Stimulated activated CD4-positive, alpha-beta T cell treated with anti-CD3 and anti-CD28 coated beads, Interleukin-4, amount 100 ng/mL, for 24 hours (primary cell): ENCODE measurements at places on chromosomes 5 and 9.

GRCh38 chr5:68334553-68334886, 119.0 kb downstream of the PIK3R1 start:
- no peak for DNase-seq

DNA sequence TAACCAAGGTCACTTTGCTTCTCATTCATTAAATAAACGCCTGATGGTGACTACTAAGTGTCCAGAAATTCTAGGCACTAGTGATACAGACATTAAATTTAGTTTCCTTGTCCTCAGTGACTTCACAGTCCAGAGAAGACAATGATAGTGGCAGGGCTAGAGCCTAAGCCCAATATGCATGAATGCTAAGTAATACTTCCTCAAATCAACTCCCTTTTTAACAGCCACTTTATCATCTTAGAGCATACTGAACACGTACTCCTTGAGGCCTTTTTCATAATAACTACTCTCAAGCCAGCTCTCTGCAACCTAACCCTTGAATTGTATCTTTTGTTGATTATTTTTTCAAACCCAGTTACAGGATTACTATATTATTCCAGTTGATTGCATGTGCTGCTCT, 74.1 kb downstream of the STX17 start:
- DNase-seq: no peak

DNA sequence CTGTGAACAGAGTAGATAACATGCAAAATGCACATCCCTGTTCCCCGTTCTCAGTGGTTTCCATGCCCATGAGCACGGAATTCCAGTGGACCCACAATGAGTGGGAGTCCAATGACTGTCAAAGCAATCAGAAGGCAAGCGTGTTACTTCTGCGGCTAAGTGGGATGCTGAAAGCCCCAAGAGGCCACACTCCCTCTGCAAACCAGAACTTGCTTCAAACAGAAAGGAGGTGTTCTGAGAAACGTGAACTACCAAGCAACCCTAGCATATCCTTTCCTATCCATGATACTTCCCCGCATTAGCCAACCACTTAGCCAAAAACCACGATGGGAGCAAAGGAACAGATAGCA, 21.7 kb upstream of the MVB12B start:
- no peak for DNase-seq

GRCh38 chr5:15261269-15261995, 238.5 kb upstream of the FBXL7 start:
- DNase-seq: no peak

DNA sequence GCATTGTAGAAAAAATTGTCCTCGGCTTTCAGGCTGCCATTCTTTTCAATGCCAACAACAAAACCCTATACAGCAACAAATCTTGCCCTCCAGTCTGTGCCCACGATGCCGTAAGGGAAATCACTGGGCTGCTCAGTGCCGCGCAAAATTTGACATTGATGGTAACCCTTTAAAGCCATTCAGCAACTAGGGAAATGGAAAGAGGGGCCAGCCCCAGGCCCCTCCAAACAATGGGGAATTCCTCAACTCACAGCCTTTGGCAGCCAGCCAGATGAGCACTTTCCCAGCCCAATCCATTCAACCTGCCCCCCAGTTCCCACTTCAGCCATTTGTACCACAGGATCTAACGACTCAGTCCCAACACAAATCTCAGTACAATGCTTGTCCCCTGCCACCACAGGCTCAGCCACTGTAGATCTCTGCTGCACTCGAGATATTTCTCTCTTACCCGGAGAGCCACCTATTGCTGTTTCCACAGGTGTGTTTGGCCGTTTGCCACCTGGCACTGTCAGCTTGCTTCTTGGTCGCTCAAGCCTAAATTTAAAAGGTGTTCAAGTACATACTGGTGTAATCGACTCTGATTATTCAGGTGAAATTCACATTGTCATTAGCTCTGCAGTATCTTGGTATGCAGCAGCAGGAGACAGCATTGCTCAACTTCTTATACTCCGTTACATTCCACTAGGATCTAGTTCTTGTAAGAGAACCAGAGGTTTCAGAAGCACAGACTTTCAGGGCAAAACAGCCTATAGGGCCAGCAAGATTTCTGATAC, 103.3 kb downstream of the SYK start:
- DNase-seq: no peak

DNA sequence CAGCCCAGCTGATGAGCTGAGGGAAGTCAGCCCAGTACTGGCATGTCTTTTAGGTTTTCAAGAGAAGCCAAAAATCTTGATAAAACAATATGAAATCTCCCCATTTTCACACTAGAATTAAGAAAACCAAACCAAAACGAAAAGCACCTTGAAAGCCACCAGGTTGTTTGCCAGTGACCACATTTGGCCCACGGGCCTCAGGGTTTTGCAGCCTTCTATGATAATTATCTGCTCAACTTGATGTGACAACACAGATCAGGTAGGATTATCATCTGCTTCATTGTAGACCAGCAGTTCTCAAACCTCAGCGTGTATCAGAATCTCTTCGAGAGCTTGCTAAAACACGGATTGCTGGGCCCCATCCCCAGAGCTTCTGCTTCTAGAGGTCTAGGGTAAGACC, 101.4 kb downstream of the GALNT10 start:
- DNase-seq: no peak

GRCh38 chr5:172911628-172911880, 47.7 kb upstream of the RPL26L1 start:
- DNase-seq: no peak

GRCh38 chr5:80268916-80269315, 13.1 kb upstream of the SERINC5 start:
- no peak for DNase-seq

DNA sequence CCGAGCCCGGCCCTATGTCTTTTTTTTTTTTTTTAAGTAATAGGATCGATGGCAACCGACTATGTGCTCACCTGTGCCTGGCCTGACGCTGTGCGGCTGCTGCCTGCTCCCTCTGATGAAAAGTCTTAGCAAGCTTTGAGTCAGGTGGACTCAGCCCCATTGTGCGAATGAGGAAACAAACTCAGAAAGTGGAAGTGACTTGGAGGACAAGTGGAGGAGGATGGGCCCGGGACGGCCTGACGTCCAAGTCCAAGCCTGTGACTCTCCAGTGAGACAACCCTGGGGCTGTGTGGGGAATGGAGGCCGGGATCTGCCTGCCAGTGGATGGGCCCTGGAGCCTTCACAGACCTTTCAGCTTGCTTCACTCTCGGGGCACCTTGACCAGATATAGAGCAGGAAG, 57.9 kb downstream of the EXD3 start:
- DNase-seq: no peak

DNA sequence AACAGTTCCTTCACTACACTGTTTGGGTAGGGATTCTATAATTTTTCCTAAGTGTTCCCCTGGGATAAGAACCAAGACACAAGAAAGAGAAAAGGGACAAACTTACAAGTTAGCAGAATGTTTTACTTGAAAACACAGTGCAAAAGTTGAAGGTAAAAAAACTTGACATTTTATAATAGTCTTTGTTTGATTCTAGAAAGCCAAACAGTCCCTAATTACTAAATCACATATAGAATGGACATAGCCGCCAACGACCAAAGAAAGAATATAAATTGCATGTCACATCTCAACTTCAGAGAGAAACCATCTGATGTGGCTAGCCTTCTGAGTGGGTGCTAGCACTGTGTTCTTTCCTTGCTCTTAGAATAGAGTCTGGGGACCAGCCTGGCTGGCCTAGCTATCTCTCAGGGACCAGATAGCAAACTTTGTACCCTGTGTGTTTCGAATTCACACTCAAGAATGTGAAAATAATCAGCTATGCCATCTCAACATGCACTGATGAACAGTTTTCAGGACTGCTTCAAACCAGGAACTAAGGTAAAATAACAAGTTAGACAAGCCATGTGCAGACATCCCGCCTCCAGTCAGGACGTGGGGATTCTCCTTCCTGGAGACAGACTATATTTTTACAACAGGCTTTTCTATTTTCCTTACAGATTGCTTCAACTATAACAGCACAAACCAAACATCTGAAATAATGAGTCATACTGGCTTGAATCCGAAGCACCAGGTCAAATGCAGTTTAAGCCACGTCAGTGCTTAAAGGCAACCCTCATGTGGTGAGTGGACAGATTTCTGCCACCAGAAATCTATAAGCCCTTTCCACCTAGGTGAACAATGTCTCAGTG, 53.7 kb downstream of the LHFPL2 start:
- DNase-seq: no peak

GRCh38 chr9:6739218-6739617, 18.6 kb upstream of the KDM4C start:
- DNase-seq: no peak

GRCh38 chr9:109969011-109969410, 189.0 kb downstream of the PALM2AKAP2 start:
- DNase-seq: no peak

DNA sequence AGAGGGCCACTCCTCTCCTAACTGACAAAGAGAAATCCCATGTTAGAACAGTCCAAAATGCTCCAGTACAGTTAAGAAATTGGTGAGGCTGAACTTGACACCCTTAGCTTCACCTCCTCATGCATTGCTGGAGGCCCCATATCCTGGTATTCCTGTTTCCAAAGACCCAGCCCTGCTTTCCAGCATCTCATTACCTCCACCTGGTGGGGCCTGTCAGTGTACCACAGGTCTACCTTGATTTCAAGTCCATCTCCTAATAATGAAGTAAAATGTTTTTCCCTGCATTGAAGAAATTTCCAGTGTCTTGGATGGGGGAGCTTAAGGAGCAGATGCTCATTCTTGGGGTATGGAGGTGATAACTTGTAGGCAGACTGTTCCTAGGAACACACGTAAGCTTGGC, 70.6 kb upstream of the S1PR3 start:
- no peak for DNase-seq

- no peak for DNase-seq
Observed at GRCh38 chr9:84499969-84500582, 159.5 kb upstream of the SLC28A3 start.

DNA sequence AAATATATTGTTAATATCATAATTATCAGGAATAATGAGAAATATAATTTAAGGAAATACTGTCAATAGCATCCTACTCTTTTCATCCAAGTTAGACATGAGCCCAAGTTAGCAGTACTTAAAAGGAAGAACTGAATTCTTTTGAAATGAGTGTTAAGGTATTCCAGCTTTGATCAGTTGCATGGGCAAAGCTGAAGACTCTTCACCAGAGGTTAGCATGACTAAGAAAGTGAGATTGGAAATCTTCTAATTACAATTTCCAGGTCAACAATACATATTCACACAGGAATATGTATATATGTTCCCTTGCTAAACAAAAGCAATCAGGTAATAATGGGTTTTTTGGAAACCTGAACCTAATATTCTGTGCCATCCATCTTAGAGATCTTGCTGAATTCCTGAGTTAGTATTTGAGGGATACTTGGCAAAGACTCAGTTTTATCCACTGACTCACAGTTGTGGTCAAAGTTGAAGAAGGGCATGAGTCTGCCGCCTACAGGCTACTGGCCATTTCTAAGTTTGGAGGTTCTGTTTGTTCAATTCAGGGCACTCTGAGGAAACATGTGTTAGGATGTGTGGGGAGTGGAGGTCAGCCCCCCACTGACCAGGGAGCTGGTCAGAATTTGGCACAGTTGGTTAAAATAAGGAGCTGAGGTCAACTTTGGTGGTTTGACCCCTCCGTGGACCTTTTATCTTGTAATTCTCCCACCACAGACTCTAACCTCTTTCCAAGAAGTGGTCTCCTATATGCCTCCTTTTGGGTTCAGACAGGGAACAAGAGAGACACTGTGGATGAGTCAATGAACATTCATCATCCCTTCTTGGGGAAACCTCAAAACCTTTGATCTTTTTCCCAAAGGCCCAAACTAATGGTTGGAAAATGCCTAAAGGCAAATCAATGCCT, 118.3 kb downstream of the PIK3R1 start:
- no peak for DNase-seq

- DNase-seq: no peak
Observed at GRCh38 chr5:52791366-52791765, 3.6 kb downstream of the ITGA1 start.

GRCh38 chr5:33379757-33380156, 61.0 kb upstream of the TARS1 start:
- DNase-seq: no peak

DNA sequence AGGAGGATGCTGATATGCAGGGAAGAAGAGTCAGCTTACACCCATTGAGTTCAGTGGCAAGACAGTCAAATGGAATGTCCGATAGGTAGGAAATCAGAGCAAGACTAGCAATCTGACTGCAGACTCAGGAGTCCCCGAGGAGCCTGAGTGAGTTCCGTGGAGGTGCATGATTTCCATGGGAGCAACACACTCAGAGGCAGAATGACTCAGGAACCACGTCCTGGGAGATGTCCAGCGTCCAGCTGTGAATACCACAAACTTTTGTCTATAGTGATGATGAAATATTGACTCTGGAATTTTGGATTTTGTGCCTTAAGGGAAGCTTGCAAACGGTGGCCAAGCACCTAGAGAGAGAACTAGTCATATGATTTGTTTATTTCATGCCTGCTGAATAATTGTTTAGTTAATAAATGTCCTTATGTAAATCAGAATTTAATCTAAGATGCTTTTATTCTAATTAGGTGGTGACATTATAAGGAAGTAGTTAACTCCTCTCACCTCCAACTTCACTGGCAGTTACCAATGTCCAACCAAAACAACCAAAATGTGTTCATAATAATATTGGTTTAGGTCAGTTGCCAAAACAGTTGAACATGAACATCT, 100.4 kb downstream of the PDE4D start:
- no peak for DNase-seq

GRCh38 chr5:143059976-143060765, 290.0 kb downstream of the ARHGAP26 start:
- no peak for DNase-seq

DNA sequence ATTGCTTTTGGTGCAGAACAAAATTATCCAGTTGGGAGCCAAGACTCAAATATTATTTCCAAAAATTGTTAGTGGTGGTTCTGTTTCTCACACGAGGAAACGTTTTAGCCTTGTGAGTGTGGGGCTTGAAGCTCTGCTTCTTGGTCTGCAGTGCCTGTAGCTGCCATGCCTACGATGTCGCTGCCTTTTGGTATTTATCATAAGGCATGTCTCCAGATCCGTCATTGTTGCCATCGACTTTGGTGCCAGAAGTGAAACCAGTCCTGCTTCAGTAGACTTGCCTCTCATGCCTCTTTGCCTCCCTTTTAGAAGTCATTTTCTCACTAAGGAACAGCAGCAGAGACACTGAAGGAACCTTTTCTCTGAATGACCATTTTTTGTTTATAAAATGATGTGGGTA, 29.7 kb upstream of the CATSPER3 start:
- DNase-seq: no peak

- no peak for DNase-seq
Observed at GRCh38 chr5:78879516-78879915, 105.6 kb downstream of the ARSB start.

GRCh38 chr9:127734247-127734746, 797 bp downstream of the TOR2A start:
- no peak for DNase-seq

DNA sequence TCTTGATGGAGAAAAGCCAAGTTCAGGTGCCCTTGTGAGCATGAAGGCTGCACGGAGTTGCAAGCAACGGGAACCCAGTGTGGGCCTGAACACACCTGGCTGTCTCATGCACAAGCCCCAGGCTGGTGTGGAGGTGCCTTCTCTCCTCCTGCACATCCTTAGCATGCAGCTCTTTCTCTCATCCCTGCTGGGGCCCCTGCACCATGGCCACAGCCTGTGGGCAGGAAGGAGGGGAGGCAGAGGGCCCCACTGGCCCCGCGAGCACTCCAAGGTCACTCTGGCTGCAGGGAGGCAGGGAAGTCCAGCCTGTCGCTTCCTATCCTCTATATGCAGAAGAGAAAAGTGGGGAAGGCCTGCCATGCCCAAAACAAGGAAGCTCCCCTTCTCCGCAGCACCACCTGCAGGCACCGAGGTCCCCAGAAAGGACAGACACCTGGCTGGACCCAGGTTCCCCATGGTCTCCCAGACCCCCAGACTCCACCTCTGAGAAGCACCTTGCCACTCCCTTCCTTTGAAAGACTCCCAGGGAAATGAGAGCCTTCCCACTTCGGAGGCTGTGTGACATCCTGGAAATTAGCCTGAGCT, 18.6 kb downstream of the STKLD1 start:
- no peak for DNase-seq
